Neural progenitor cell (in vitro differentiated cells): ENCODE measurements at places on chromosomes 11 and 22. TPM values are rescaled to one million over a fixed set of nuclear protein-coding genes. Genes with fewer than 3 reads are reported as not detected.

AQP11 gene
- 0.24 and 1.1 TPM in 2 replicates for total RNA-seq

OR51B4 gene
- 0.22 TPM in 1 of 2 replicates, not detected in the other for total RNA-seq

CBLIF gene
- total RNA-seq: not detected in 2 replicates

SLC6A5 gene
- not detected in 2 replicates for total RNA-seq

VPREB1 gene
- not detected in 2 replicates for total RNA-seq
